ENCODE measurements at places on chromosomes 5 and 9.

GRCh38 chr5:60492958-60493357 lies 207.0 kb downstream of the DEPDC1B start:
- DNase-seq: no peak

DNA sequence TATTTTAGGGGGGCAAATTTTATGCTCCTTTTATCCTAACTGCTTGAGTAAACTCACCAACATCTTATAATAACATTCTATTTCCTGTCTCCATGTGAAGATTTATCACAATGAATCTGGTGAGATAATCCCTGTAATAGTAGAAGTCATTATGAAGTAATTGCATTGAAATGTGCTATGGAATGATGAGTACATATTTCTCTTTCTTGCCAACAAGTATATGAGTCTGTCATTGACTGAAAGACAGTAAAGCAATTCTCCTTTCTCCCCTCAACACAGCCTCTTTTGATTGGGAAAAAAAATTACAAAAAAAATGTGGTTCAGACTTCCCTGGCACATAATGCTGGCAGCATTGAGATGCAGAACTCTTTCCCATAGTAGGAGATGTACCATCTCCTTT lies 459.2 kb upstream of the RGMB start:
- DNase-seq: no peak

GRCh38 chr9:36392489-36392888 lies 7.6 kb downstream of the RNF38 start:
- DNase-seq: no peak

GRCh38 chr5:168734620-168735300 lies 155.6 kb upstream of the PANK3 start:
- DNase-seq: peak; percentile 4

DNA sequence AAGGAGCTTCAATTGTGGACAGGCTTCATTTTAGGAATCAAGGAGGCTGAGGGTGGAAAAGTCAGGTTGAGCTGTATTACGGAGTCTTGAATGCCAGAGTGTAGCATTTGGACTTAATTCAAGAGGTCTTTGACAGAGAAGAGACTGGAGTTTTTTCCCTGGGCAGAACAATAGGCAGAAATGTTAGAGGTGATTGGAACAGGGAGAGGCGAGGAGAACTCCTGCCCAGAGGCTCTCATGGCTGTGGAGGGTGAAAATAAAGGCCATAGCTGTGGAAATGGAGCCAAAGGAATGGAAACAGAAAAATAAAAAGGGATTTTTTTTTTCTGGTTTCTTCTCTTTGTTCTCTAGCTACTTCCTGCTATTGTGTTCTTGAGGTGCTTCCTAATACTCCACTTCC lies 3.7 kb upstream of the IFNB1 start:
- no peak for DNase-seq

GRCh38 chr9:81397481-81398381 lies 291.6 kb downstream of the TLE1 start:
- DNase-seq: no peak

DNA sequence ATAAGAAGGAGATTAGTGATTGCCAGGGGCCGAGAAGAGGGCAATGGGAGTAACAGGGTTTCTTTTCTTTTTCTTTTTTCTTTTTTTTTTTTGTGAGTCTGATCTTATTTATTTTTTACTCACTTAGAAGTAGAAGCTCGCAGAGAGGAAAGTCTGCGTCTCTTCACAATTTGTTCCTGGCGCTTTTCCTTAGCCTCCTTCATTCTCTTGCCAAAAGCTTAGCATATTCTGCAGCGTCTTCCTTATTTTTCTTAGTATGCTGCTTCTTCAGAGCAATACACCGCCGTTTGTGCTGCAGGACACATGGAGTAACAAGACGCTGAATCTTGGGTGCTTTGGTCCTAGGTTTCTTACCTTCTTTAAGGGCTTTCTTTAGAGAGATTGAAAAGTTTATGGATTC lies 30.3 kb upstream of the DENND4C start:
- no peak for DNase-seq

DNA sequence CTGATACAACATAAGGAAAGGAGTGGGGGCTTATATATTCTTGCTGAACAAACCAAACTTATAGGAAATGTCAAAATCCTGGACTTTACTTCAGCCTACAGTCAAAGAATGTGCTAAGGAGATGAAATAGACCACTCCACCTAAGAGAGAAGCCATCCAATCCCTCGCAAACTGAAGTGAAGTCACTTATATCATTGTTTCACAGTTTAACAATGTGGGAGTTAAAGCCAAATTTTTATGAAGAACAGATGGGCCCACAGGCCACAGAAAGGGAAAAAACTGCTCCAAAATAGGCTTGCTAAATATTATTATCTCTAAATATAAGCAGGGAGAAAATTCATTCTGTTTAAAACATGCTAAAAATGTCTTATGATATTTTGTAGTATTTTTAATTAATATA lies 233.3 kb downstream of the GAS1 start:
- no peak for DNase-seq

GRCh38 chr9:88342246-88342645 lies 46.0 kb upstream of the SPIN1 start:
- no peak for DNase-seq

DNA sequence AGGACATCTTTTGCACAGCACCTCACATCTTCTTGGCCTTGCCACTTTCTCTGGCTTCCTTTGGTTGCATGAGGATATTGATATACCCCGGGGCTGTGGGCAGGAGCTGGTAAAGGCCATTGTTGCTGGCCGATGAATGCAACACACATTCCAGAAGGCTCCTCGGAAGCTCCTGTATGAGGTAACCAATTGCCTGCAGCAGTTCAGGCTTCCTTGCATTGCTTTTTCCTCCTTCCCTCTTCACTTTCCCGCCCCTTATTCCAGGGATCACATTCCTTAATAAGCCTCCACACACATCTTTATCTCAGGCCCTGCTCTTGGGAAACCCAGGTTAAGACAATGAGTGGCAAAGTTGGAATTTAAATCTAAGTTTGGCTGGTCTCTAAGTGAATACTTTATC lies 505.4 kb upstream of the CLINT1 start:
- DNase-seq: no peak

GRCh38 chr9:135214054-135214640 lies 126.7 kb downstream of the OLFM1 start:
- DNase-seq: no peak

DNA sequence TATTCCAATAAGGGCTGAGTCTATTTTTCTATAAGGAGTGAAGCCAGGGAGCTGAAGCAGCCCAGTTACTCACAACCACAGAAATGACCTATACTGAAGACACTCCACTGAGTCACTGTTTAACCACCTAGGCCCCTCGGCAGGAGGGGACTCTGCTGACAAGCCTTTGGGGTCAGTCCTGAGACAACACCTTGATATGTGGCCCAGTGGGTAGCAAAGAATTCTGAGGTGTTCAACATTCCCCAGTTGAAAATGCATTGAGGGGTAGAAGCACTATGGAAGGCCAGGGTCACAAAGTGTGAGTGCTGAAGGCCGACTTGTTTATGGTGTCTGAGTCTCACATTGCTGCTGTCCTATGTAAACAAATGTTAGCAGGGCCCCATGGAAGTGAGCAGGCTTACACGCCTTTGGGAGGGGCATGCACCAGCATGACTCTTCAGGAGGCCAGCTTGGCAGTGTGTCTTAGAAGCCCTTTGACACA lies 112.6 kb upstream of the NFIL3 start:
- no peak for DNase-seq

DNA sequence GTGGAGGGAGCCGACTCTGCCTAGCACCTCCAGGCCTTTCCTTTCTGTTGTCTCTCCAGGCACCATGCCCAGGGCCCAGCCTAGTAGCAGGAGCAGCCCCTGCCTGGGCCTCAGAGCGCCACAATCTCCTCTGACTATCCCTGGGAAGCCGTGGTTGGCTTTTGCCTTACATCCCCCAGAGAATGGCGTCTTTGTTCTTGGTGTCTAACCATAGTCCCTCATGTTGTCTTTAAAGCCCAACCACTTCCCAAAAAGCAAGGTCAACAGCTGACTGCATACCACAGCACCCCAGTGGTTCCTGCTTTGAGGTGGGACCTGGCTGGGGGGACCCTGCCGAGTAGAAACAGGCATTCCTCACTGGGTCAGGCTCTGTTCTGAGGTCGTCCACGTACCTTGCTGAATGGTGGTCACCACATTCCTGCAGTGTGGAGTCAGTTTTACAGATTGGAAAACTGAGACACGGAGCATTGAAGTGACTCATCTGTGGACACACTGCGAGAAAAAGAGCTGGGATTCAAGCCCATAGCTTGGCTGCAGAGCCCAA lies 13.7 kb upstream of the CERCAM start:
- DNase-seq: no peak

GRCh38 chr9:89038382-89039103 lies 47.3 kb downstream of the S1PR3 start:
- no peak for DNase-seq

- no peak for DNase-seq
Measured at GRCh38 chr5:180069589-180070247, 1.8 kb downstream of the RNF130 start.

GRCh38 chr9:135461936-135462335 lies 17.6 kb upstream of the PPP1R26 start:
- no peak for DNase-seq

- no peak for DNase-seq
Measured at GRCh38 chr9:37060833-37061232, 26.8 kb upstream of the PAX5 start.

All from activated CD4-positive, alpha-beta T cell treated with anti-CD3 and anti-CD28 coated beads, Interleukin-2, amount 50 U/mL, for 48 hours (primary cell).